Karpas-422 (cell line): ENCODE measurements at places on chromosomes 11 and 22.

GRCh38 chr11:44957040-44957515 is 6.4 kb upstream of the TP53I11 start:
- no peaks in the 10 kb centered on the region for H3K4me1 ChIP-seq
- H3K36me3 ChIP-seq: no peaks in the 10 kb centered on the region
- no peaks in the 10 kb centered on the region for H3K27me3 ChIP-seq
- no peak overlapping the region for H3K27ac ChIP-seq
- H3K4me3 ChIP-seq: no peak overlapping the region

GRCh38 chr11:78226684-78227680 is 38.3 kb downstream of the USP35 start:
- H3K27ac ChIP-seq: no peak overlapping the region
- DNase-seq: no peak
- H3K4me3 ChIP-seq: no peak overlapping the region

- no peak overlapping the region for H3K4me3 ChIP-seq
- no peak overlapping the region for H3K27ac ChIP-seq
- H3K4me1 ChIP-seq: no peaks in the 10 kb centered on the region
Observed at GRCh38 chr11:12061851-12062560, 48.4 kb upstream of the MICAL2 start.

GRCh38 chr11:12211331-12212065 is 101.1 kb downstream of the MICAL2 start:
- no peak for DNase-seq
- H3K36me3 ChIP-seq: no peaks in the 10 kb centered on the region
- H3K27ac ChIP-seq: no peak overlapping the region
- H3K4me1 ChIP-seq: peaks cover 9% of the 10 kb centered on the region
- no peak overlapping the region for H3K4me3 ChIP-seq

DNA sequence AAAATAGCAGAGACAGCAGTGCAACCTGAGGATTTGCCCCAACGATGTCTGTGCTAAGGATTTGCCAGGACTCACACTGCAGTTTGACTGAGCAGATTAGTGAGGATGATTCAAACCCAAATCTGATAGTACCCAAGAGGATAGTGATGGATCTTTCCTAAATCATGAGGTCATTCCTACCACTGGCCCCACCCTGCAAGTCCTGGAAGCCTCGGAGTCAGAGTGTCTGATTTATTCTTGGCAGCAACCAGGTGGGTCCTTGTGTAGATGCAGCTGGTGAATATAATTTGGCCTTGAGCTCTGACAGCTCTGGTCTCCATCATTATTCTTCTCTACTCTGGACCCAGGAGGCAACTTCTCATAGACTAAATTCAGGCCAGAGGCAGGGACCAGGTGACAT is 179.3 kb upstream of the RAG2 start:
- no peaks in the 10 kb centered on the region for H3K4me1 ChIP-seq
- no peak overlapping the region for H3K4me3 ChIP-seq
- no peaks in the 10 kb centered on the region for H3K27me3 ChIP-seq
